ENCODE measurements at places on chromosomes 11 and 22. TPM values are rescaled to one million over a fixed set of nuclear protein-coding genes. Genes with fewer than 3 reads are reported as not detected.

The KDELR3 gene
- 15.2 TPM for total RNA-seq

The ADM gene
- 9.6 TPM for total RNA-seq

The SPON1 gene
- 0.68 TPM for total RNA-seq

The SLC5A4 gene
- total RNA-seq: not detected

The OR52A5 gene
- not detected for total RNA-seq

The TNNI2 gene
- total RNA-seq: not detected

The MUC6 gene
- 1.0 TPM for total RNA-seq

The SLC6A5 gene
- not detected for total RNA-seq

The C11orf97 gene
- total RNA-seq: 0.35 TPM

The OPCML gene
- 0.05 TPM for total RNA-seq

The SLC25A18 gene
- total RNA-seq: 48.7 TPM

The OR9I1 gene
- total RNA-seq: not detected

The CNTN5 gene
- not detected for total RNA-seq

The ANO3 gene
- total RNA-seq: 2.6 TPM

The IFITM1 gene
- 29.2 TPM for total RNA-seq

The CSNK2A3 gene
- 0.58 TPM for total RNA-seq

The LARGE2 gene
- 2.9 TPM for total RNA-seq

The NTM gene
- not detected for total RNA-seq

The GGT5 gene
- total RNA-seq: 11.5 TPM

The DMC1 gene
- total RNA-seq: not detected

The BARX2 gene
- total RNA-seq: not detected

The MS4A8 gene
- not detected for total RNA-seq

The OR8A1 gene
- total RNA-seq: not detected

The CALCA gene
- 0.73 TPM for total RNA-seq

The RASD2 gene
- not detected for total RNA-seq

The CCDC89 gene
- total RNA-seq: 0.28 TPM

The DSCAML1 gene
- total RNA-seq: 1.4 TPM

The FGF4 gene
- not detected for total RNA-seq

The ROBO4 gene
- 6.3 TPM for total RNA-seq

The SEPTIN3 gene
- total RNA-seq: not detected

The RFPL3 gene
- not detected for total RNA-seq

The GSTT2 gene
- not detected for total RNA-seq

The SLC37A2 gene
- total RNA-seq: 3.1 TPM

The DAGLA gene
- total RNA-seq: 0.35 TPM

The FUT4 gene
- total RNA-seq: 1.2 TPM

The GP1BB gene
- total RNA-seq: 0.75 TPM

The KRTAP5-8 gene
- total RNA-seq: 0.25 TPM

The SRSF8 gene
- total RNA-seq: 21.0 TPM

The TRPC6 gene
- not detected for total RNA-seq

The IRAG1 gene
- total RNA-seq: 0.53 TPM

The C11orf21 gene
- total RNA-seq: 0.35 TPM

The MMP13 gene
- not detected for total RNA-seq

The SLC1A2 gene
- 9.1 TPM for total RNA-seq

The MS4A12 gene
- total RNA-seq: not detected

The TEX54 gene
- not detected for total RNA-seq

The KCNK4 gene
- not detected for total RNA-seq

The BAIAP2L2 gene
- 1.1 TPM for total RNA-seq

The PRR5 gene
- total RNA-seq: 30.0 TPM

Data from left lobe of liver (tissue), 2 donors.